ENCODE measurements at places on chromosomes 11 and 22.

GRCh38 chr11:65637032-65637557 lies 806 bp upstream of the SIPA1 start:
- no peak for DNase-seq

- DNase-seq = no peak
Measured at GRCh38 chr11:121839781-121840180, 276.2 kb downstream of the BLID start.

- no peak for DNase-seq
Measured at GRCh38 chr22:48096411-48096810, 1334.0 kb downstream of the TBC1D22A start.

- DNase-seq = no peak
Measured at GRCh38 chr11:125925247-125925740, 20.6 kb upstream of the VSIG10L2 start.

- DNase-seq = no peak
Measured at GRCh38 chr22:27311698-27312550, 489.6 kb downstream of the MN1 start.

GRCh38 chr11:38900211-38900610 lies 2302.2 kb upstream of the RAG2 start:
- DNase-seq = no peak

DNA sequence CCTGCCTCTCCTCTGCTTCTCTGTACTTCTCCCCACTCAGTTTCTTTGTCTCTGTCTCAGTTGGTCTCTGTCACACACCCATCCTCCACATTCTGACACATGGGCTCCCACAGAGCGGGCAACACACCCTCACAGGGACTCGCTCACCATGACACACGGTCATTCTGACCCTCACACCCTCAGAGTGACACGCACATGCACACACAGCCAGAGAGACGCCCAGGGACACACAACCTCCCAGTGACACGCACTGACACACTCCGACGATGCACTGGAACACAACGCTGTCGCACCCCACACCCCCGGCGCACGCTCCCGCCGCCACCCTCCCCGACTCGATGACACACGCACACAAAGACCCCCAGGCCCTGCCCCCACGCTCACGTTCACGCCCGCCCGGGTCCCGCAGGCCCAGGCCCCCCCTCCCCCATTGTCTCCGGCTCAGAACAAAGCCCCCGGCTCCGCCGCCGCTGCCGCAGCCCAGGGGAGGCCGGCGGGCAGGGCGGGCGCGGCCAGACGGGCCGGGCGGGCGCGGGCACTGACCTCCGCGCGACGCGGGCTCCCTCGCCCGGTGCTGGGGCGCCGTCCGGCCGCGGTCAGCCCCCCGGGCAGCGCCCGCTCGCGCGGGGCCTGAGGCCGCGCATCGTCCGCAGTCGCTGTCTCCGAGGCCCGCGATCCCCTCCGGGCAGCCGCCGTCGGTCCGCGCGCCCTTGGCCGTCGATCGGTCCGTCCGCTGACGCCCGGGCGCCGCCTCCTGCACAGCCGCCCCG lies 404 bp downstream of the DCHS1 start:
- no peak for DNase-seq

GRCh38 chr22:49930596-49931412 lies 12.4 kb downstream of the CRELD2 start:
- no peak for DNase-seq

GRCh38 chr22:49100316-49100715 lies 727.4 kb downstream of the BRD1 start:
- DNase-seq = no peak

GRCh38 chr11:2312232-2313042 lies 10.6 kb downstream of the TSPAN32 start:
- no peak for DNase-seq

DNA sequence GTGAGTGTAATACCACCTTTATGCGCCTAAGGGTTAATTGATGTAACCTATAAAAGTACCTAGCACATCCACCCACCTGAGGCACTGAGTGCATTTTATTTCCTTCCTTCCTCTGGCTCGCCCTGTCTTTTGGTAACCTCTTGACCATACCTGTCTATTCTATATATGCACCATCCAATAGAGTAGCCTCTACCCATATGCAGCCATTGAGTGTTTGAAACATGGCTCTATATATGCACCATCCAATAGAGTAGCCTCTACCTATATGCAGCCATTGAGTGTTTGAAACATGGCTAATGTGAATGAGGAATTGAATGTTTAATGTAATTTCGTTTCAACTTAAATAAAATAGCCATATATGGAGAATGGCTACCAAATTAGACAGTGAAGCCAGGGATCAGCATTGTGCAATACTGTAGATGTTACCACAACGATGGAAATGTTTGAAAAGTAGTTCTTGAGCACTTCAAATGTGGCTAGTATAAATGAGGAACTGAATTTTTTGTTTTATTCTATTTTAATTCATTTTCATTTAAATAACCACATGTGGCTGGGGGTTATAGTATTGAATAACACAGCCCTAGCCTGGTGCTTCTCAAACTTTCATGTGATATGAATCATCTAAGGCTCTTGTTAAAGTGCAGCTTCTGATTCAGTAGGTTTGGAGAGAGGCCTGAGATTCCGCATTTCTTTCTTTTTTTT lies 33.8 kb downstream of the SLC35F2 start:
- DNase-seq = no peak

- DNase-seq = no peak
Measured at GRCh38 chr22:37043209-37043827, 8.2 kb upstream of the KCTD17 start.

DNA sequence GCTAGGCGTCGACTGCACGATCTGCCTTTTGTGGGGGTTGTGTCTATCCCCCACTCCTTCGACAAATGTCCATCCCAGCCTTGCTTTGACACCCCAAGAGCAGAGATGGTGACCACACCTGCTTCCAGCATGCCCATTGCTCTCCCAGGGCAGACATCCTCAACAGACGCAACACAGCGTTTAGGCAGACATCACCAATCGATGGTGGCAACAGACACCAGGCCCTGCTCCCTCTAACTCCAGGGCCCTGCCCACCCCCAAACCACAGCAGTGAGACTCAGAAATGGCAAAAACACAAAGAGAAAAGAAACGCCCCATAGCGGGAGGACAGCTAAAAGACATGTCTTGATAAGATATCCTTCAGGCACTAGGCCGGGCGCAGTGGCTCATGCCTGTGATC lies 150.9 kb downstream of the CRYBB2 start:
- no peak for DNase-seq

- DNase-seq = no peak
Measured at GRCh38 chr11:12737024-12737423, 62.8 kb downstream of the TEAD1 start.

DNA sequence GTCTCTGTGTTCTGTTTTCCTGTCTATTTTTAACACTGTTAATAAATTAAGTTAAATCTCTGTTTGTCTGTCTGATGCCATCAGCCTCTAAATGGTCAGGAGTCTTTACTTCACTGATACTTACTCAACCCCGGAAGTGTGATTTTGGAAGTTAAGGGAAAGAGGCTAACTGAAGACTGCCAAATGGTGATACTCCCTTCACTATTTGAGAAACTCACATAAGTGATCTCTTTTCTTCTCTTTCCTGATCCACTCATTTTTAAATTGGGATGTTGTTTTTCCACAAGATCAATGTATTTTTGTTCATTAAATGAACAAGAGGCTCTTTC lies 389 bp upstream of the CASP12 start:
- DNase-seq = no peak

- DNase-seq = no peak
Measured at GRCh38 chr22:36659762-36660509, 43.6 kb downstream of the CACNG2 start.

GRCh38 chr22:50269970-50270665 lies at the start of gene MAPK11:
TSS of gene MAPK11 (minus strand) at chr22:50270380. CDS start at chr22:50270292, 88 bp downstream.
- peak; percentile 50 for DNase-seq
